KBM-7 (cell line): ENCODE measurements at places on chromosomes 1 and 21.

- peak; percentile 54 for DNase-seq
Measured at GRCh38 chr1:36516372-36517010, 33.8 kb upstream of the CSF3R start.

DNA sequence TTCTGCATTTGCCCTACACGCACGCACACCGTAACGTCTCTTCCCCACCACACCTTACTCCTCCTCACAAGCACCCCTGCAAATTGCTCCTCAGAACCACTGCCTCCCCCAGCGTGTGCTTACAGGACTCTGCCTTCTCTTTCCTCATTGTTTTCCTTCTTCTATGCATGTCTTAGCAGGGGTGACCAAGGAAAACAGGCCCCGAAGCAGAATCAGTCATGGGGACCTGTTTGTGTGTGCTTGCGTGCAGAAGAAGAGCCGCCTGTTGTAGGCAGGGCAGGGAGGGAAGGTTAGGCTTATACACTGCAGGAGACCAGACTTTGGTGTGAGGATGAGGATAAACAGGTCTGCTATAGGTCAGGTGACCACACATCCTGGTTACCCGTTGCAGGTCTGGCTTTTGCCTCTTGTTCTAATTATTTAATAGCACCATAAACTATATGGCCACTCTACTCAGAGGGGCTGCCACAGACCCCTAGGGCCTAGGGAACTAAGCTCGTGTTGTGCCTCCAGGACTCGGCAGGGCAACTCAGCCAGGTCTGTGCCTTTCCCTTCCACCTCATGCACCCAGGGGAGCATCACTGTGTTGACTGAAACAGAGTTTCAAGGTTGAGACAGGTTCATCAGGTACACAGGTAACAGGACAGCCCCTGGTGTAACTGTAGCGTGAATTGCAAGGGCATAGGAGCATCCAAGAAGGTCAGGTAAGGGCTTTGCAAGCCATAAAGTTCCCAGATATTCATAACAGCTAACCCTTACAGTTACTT, 60.8 kb upstream of the EPS8L3 start:
- no peak for DNase-seq

DNA sequence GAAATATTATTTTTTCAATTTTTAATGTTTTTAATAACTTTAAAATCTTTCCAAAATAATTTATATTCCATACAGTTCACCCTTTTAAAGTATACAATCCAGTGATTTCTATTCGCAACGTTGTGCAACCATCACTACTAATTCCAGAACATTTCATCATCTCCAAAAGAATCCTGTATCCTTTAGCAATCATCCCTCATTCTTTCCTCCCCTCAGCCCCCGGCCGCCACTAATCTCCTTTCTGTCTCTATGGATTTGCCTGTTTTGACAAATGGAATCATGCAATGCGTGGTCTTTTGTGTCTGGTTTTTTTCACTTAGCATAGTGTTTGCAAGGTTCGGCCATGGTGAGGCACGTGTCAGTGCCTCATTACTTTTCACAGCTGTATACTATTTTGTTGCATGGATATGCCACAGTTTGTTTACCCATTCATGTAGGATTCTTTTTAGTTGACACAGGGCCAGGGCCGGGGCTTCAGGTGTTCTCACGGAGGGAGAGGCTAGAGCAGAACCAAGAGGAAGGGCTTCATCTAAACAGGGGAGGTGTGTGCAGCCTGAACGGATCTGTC, 40.6 kb upstream of the ZBTB40 start:
- no peak for DNase-seq

GRCh38 chr1:33456502-33456886, 16.0 kb upstream of the ZSCAN20 start:
- no peak for DNase-seq

- no peak for DNase-seq
Measured at GRCh38 chr1:102884238-102884637, 224.1 kb downstream of the COL11A1 start.

GRCh38 chr1:200099040-200099439, 71.5 kb downstream of the NR5A2 start:
- no peak for DNase-seq
